RWPE1 (cell line): ENCODE measurements at places on chromosomes 1 and 21.
A peak's percentile ranks its signal among the peaks of the same experiment; 100 is the strongest.

GRCh38 chr1:8137481-8138244 lies 111.6 kb upstream of the ERRFI1 start:
- peak; percentile 74 for DNase-seq

- no peak for DNase-seq
Observed at GRCh38 chr1:213138892-213139291, 87.9 kb downstream of the RPS6KC1 start.

- no peak for DNase-seq
Observed at GRCh38 chr1:183640193-183640592, 4.6 kb upstream of the ARPC5 start.

DNA sequence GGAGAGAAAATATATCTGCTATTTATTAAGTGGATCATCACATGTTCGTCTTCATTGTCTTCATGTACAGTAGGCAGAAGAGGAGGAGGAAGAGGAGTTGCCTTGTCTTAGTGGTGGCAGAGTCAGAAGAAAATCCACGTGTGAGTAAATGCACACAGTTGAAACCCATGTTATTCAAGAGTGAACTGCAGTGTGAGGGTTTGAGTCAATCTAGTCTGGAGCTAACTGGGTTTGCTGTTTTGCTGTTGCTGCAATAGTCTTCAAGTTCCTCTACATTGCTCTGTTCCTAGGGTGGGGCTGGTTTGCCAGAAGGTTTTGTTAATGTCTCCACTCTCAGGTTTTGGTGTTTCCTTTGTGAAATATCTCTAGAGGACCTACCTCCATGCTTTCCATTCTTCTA lies 3.1 kb upstream of the CD1A start:
- no peak for DNase-seq

DNA sequence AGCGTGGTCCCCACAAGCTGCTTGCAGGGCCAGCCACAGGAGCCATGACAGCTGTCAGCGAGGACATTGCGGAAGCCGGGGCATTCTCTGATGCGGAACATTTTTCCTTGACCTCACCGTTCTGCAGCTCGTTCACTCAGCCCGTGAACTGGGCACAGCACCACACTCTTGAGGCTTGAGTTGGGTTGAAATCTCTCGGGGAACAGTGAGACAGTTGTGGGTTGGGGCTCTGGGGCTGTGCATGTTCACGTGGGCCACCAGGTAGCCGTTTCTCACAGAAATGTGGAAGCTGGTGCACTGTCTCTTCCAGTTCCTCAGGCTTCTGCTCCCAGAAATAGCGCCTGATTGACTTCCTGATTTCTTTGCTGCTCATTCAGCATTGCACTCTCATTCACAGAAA lies 69.8 kb downstream of the SPSB1 start:
- DNase-seq: no peak

DNA sequence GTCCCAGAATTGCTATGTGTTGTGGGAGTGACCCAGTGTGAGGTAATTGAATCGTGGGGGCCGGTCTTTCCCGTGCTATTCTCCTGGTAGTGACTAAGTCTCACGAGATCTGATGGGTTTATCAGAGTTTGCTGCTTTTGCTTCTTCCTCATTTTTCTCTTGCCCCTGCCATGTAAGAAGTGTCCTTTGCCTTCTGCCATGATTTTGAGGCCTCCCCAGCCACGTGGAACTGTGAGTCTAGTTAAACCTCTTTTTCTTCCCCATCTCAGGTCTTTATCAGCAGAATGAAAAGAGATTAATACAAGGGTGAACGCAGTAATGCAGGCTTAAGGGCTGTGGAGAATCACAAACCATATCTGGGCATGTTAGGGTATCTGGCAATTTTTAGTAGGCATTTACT lies 624.0 kb downstream of the USP25 start:
- no peak for DNase-seq

DNA sequence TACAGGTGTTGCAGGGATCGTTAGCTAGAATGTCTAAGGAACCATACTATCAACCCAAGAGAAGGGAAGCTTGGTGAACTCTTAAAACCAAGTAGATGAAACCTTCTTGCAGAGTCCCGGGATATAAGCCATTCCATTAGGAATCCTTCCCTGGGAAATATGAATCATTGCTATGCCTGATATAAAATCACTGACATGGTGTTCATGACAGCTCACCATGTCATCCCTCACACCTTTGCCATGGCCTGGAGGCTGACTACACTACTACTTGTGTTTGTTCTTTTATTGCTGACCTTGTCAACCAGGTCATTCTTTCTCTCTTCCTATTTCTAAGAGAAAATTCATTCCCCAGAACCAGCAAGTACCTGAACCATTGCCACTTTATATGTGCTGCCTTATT lies 12.1 kb downstream of the ST6GALNAC3 start:
- peak; percentile 26 for DNase-seq

DNA sequence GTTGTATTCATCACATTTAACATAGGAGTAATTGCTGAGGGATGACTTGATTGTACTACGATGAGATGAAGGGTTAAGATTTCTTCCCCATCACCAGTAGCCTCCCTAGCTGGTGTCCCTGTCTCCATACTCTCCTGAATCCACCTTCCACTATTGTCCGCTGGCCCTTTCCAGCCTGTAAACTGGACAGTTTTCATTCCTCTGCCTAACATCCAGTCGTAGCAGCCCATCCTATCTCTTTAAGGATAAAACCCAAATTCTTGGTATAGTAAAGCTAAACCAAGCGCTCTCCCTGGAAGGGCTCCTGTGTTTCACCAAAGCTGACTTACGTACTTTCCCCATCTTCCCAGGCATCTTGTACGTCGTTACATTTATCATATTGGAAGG lies 670 bp downstream of the COX20 start:
- DNase-seq: peak; percentile 44

DNA sequence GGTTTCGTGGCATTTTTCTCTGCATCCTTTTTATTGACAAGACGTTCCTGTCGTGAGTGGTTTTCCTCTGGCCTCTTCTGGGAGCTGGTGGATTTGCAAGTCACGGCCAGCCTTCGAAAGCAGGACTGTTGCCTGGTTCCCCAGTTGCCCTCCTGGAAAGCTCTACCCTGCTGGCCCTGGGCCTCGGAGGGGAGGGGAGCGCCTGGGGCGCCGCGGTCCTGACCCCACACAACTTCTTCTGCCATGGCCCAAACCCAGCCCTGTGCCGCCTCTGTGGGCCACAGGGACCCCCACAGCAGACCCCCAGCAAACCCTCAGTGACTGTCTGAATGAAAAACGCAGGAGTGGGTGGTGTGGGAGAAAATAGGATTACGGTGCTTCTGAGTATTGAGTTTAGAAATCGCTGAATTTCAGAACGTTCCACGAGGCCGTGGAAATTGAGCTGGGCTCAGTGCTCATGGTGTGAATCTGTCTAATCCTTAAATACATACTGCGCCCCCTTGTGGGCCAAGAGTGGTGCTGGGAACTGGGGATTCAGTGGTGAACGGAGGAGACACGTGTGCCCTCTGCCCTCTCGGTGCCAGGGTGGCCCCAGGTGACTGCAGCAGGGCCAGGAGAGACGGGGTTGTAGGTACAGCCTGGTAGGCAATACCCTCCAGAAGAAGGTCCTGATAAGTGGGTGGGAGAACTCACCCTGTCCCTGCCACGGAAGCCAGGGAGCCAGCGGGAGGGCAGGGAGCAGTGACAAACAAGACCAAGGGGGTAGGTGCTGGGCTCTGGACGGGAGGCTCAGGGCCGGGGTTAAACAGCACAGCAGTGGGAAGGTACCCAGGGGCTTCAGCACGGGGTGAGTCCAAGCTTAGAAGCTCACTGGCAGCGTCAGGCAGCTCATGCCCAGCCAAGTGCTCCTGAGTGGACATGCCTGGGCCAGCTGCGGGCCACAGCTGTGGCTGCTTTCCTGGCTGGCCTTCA lies 101.2 kb upstream of the COL6A1 start:
- peak; percentile 69 for DNase-seq

DNA sequence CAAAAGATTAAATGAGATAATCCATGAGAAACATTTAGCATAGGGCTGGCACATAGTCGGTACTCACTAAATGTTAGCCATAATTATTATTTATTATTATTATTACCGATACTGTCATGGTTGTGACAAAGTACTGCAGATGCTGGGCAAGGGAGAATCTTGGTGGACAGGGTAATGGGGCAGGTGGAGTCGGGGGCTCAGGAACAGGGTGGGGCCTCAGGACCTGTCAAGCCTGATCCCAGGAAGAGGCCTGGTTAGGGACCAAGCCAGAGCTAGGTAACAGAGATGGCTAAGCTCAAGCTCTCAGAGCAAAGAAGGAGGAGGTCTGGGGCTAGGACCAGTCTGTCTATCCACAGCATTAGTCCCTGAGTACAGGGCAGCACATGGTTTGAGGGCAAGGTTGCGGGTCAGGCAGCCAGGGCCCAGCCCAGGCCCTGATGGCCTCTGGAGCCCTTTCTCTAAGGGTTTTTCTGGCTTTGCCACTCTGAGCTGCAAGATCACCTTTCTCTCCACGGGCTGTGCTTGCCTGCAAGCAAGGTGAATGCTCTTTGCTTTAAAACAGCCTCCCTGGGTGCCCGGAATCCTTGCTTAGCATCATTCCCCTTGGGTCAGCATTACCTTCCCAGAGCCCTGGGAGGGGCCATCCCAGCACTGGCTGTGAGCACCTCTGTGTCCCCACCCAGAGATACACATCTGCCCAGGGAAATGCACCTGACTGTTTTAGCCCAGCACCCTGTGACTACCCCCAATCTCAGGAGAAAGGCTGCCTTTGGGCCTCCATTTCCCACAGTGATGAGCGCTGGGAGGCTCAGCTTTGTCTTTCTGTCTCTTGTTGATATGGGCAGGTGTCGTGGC lies 572.0 kb downstream of the PTPRU start:
- no peak for DNase-seq

GRCh38 chr21:31042080-31042464 lies 3.8 kb upstream of the KRTAP19-8 start:
- DNase-seq: no peak

- no peak for DNase-seq
Observed at GRCh38 chr1:7447736-7448135, 323.4 kb upstream of the VAMP3 start.

- no peak for DNase-seq
Observed at GRCh38 chr21:42833859-42834725, 45.2 kb downstream of the WDR4 start.

DNA sequence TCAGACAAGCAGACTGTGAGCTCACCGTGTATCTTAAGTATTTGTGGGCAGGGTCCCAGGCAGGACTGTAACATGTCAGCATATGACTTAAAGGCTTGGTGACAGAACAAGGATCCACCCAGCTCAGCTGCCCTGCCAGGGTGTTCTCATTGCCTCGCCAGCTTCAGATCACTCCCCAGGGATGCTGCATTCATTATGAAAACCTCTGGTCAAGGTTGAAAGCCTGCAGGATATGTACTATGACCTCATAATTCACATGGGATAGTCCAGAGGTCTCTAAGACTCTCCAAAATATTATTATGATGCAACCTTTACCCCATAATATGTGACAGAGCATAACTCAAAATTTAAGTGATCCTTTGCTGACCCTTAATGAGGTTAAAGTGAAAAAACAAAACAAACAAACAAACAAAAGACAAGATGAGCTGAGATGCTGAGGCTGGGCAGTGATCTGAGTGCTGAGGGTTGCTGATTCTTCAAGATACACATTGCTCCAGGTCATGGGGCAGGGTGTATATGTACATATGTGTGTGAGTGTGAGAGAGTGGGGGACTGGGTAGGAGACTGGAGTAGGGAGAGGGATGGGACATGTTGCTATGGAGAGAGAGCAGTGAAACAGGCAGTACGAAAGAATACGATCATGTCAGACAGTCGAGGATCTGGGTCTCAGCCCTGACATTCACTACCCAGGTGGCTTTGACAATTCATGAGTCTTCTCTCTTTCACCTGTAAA lies 98.8 kb upstream of the DUSP10 start:
- no peak for DNase-seq
